ENCODE measurements at places on chromosomes 1 and 21. TPM values are rescaled to one million over a fixed set of nuclear protein-coding genes. Genes with fewer than 3 reads are reported as not detected.

The AGBL4 gene
- total RNA-seq: not detected

The HJV gene
- not detected for total RNA-seq

The IL22RA1 gene
- total RNA-seq: 0.09 TPM

The NUF2 gene
- total RNA-seq: 1.2 TPM

The TRPM2 gene
- total RNA-seq: 0.08 TPM

The TMEM82 gene
- not detected for total RNA-seq

The S100A8 gene
- total RNA-seq: not detected

The HTR6 gene
- 0.09 TPM for total RNA-seq

The ARL8A gene
- 16.9 TPM for total RNA-seq

The AZIN2 gene
- 8.1 TPM for total RNA-seq

The OPRD1 gene
- not detected for total RNA-seq

The SMYD3 gene
- 53.1 TPM for total RNA-seq

The SLC16A4 gene
- total RNA-seq: 36.8 TPM

The RGS7 gene
- 0.63 TPM for total RNA-seq

The PLPPR5 gene
- total RNA-seq: not detected

The RBM11 gene
- not detected for total RNA-seq

The RHEX gene
- total RNA-seq: not detected

The KLHL17 gene
- 5.0 TPM for total RNA-seq

The CFHR1 gene
- 1.1 TPM for total RNA-seq

The ABCG1 gene
- total RNA-seq: 0.08 TPM

The WASF2 gene
- 37.9 TPM for total RNA-seq

The OLFML3 gene
- total RNA-seq: 135 TPM

The CDA gene
- total RNA-seq: not detected

The CFAP74 gene
- total RNA-seq: not detected

The MTARC2 gene
- total RNA-seq: 2.0 TPM

The HUNK gene
- 0.45 TPM for total RNA-seq

The POLR3C gene
- total RNA-seq: 58.6 TPM

The AXDND1 gene
- 0.25 TPM for total RNA-seq
